ENCODE measurements at places on chromosomes 1 and 21.

GRCh38 chr1:83747853-83748482, 251.0 kb downstream of the TTLL7 start:
- DNase-seq, result no peak

GRCh38 chr1:155979597-155980343, 1.4 kb upstream of the ARHGEF2 start:
- no peak for DNase-seq

- no peak for DNase-seq
Measured at GRCh38 chr1:160577671-160578070, 1.6 kb downstream of the CD84 start.

DNA sequence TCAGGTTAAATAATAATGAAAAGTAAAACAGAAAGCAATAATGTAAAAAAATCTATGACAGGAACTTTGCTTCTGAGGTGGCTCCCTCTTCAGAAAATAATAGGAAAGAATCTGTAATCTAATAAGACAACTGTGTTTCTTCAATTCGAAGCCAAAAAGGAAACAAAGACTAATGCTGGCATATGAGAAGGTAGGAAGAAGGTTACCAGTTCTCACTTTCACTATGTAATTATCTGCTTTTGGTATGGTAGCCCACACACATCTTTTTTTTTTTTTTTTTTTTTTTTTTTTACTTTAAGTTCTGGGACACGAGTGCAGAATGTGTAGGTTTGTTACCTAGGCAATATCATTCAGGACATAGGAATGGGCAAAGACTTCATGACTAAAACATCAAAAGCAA, 47.1 kb downstream of the COP1 start:
- DNase-seq, result no peak

DNA sequence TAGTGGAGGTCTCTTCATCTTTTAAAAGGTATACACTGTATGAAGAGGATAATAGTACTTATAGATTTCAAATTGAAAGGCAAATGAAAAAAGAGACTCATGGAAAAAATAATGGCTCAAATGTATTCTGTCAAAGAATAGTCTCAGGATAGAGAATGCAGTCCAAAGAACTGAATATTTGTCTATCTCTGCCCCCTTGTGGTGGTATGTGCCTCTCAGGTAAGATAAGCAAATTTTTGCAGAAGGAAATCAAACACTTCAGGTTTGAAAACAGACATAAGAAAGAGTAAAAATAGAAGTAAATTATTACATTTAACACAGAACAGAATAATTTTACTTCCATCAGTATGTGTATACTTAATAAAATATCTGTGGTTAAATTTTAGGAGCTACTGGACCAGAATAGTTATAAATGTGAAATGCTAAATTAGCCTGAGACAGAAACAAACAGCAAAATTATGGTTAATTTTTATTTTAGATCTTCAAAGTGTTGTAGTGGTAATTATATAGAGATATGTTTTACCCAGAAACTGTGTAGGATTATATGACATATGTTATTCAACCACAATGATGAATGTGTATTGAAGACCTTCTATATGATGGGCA, 164.4 kb upstream of the PALMD start:
- no peak for DNase-seq

- no peak for DNase-seq
Measured at GRCh38 chr1:20405893-20406604, 80.0 kb downstream of the CAMK2N1 start.

DNA sequence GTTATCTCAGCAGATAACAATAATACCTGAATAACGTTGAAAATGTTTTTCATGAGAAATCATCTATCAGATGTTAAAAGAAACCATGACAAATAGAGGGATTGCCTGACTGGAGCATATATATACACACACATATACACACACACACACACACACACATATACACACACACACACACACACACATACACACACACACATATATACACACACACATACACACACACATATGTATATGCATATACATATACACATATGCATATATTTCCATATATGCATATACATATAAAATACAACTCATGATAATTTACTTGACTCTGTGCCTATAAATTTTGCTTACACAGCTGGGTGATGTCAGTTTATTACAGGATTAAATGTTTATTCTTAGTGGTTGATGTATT, 847.3 kb upstream of the ADAMTS5 start:
- no peak for DNase-seq

DNA sequence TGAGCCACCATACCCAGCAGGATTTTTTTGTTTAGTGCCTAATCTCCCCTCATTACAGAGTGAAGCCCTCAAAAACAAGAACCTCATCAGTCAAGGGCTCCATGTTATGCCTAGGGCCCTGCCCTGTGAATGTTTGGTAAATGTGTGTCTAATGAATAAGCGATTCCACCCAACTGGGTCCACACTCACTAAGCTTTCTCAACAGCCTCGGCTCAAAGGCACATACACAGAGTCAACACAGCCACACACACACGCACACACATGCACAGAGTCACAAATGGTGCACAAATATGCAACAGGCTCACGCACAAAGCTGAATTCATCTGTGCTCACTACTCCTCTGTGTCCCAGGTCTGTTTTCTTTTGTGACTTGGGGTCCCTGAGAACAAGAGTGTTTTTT, 11.7 kb upstream of the SYNC start:
- DNase-seq, result no peak

GRCh38 chr1:13786541-13786940, 86.6 kb downstream of the PRDM2 start:
- no peak for DNase-seq

DNA sequence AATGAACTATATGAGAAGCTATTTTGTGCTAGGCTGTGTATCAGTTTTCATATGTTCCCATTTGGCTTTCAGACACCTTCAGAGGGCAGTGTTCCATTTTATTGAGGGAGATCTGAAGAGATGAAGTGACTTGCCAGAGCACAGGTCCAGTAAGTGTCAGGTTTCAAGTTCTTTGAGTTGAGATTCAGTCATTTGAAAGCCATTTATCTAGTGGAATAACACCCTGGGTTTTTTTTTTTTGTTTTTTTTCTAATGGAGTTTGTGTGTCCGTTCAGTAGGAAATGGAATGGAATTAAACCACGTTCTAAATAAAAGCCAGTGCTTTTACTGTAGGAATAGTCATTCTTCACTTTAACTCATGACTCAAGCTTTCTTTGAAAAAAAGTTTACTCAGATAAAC, 652.9 kb upstream of the USP24 start:
- no peak for DNase-seq

Data from esophagus squamous epithelium (tissue), 5 donors.